ENCODE measurements at places on chromosomes 5 and 9. TPM values are rescaled to one million over a fixed set of nuclear protein-coding genes. Genes with fewer than 3 reads are reported as not detected.

TNFSF8 gene
- 2.3 TPM for total RNA-seq

DNA sequence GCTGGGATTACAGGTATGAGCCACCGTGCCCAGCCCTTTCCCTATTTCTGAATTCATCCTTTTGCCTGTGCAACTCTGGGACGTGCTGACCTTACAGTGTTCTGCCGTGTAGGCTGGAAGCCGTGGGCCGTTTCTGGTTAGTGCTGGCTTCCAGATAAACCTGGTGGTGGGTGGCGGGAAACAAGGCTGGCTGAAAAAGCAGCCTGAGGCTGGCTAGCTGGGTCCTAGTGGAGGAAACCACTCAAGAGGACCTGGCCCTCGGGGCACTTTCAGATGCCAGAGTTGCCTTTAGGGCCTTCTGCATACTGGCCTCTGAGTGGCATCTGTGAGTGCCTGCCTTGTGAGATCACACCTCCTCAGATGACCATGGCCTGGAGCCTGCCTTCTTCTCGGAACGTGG, 26.9 kb downstream of the GALNT12 start:
- no peaks in the 10 kb centered on the region for H3K36me3 ChIP-seq
- peaks cover 5% of the 10 kb centered on the region for H3K4me1 ChIP-seq
- no peak overlapping the region for H3K27ac ChIP-seq

- no peaks in the 10 kb centered on the region for H3K36me3 ChIP-seq
- H3K27me3 ChIP-seq = no peaks in the 10 kb centered on the region
- no peak for DNase-seq
- H3K4me3 ChIP-seq = no peak overlapping the region
Observed at GRCh38 chr5:86526811-86527348, 90.9 kb upstream of the COX7C start.

DNA sequence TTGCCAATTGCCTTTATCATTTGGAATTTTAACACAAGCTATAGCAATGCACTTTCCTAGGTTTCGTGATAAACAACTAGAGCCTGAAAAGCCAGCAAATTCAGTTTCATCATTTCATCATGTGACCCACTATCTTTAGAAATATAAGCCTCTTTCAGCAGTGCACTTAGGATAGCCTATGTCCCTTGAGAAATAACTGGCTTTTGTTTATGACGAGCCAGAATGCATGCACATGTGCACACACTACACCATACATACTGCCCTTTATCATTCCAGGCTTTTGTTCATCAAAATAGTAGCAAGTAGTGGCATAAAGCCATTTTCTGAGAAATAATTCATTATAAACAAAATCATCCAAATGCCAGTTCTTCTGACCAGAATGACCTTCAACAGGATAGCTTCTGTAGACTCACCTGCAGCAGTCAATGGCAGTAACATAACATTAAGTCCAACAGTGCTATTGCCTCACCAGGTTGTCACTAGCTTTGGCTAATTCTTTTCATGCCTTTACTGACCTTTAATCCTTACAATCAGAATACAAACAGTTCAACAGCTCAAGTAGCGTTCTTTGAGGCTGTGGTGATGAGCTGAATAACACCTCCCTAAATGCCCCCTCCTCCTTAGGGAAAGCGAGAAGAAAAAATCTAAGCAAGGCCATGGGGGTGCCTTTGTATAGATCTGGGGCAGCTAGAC, 132.3 kb upstream of the SMARCA2 start:
- H3K4me3 ChIP-seq = no peak overlapping the region
- no peaks in the 10 kb centered on the region for H3K27me3 ChIP-seq
- no peaks in the 10 kb centered on the region for H3K4me1 ChIP-seq
- H3K36me3 ChIP-seq = no peaks in the 10 kb centered on the region

LCN15 gene
- total RNA-seq = not detected

DNA sequence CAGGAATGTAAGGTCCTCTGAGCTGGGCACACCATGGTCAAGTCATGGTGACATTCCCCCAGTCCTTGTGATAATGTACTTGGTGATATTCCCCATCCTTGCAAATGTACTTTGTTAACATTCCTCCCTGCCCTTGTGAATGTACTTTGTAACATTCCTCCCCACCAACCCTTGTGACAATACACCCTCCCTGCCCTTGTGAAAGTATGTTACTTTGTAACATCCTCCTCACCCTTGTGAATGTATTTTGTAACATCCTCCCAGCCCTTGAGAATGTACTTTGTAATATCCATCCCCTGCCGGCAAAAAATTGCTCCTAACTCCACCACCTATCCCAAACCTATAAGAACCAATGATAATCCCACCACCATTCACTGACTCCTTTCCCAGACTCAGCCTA, 53.3 kb downstream of the RAPGEF6 start:
- no peak overlapping the region for H3K27ac ChIP-seq
- no peak for DNase-seq
- no peaks in the 10 kb centered on the region for H3K27me3 ChIP-seq
- no peaks in the 10 kb centered on the region for H3K36me3 ChIP-seq

DNA sequence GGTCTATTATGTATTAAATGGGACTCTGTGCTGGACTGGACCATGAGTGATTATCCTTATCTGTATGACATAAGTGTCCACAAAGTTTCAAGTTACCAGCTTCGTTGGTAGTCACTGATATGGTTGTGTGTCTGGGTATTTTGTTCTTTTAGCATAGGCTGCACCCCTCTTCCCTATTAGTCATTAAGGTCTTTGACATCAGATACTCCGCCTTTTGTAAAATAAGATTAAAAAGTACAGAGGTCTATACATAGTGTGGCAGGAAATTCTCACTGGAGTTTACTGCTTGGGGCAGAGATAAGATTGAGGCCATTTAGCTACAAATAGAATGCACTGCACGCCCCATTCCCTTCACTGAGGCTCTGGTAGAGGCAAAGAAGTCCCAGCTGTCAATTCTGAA, 99.4 kb downstream of the TMEM215 start:
- no peaks in the 10 kb centered on the region for H3K36me3 ChIP-seq
- H3K27me3 ChIP-seq = no peaks in the 10 kb centered on the region
- no peak for DNase-seq
- no peak overlapping the region for H3K4me3 ChIP-seq
- no peaks in the 10 kb centered on the region for H3K4me1 ChIP-seq

DNA sequence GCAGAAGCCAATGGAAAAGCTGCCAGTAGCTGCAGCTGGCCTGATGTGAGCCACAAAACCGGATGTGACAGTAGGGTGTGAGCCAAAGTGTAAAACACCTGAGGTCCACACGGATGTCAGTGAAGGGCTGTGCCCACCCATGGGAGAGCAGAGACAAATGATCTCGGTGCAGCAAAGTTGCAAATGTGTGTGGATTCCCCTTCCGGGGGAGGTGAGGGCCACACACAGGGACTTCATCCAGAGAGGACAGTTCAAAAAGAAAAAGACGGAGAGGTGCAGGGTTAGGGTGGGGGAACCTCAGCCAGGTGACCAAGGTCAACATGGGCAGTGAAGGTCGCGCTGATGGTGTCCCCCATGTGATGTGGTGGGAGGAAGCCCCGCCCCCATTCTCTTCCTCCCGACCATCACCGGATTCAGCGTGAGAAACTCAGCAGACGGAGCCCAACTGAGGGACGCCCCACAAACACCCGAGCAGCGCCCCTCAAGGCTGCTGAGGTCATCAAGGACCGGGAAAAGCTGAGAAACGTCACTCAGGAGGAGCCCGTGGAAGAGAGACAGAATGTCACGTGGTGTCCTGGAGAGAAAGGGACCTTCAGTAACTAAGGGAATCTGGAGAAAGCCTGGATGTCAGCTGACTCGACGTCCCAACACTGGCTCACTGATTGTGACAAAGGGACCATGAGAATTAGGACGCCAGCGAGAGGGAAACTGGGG, 11.4 kb upstream of the PTGDS start:
- no peaks in the 10 kb centered on the region for H3K27me3 ChIP-seq
- H3K36me3 ChIP-seq = no peaks in the 10 kb centered on the region
- H3K27ac ChIP-seq = no peak overlapping the region
- peak; percentile 62 for DNase-seq
- H3K4me1 ChIP-seq = no peaks in the 10 kb centered on the region
- peak overlapping the region; percentile 28 for H3K4me3 ChIP-seq

NACC2 gene
- 36.4 TPM for total RNA-seq

GRCh38 chr5:124371111-124371706, 375.2 kb downstream of the ZNF608 start:
- no peaks in the 10 kb centered on the region for H3K36me3 ChIP-seq
- H3K27ac ChIP-seq = no peak overlapping the region
- no peak for DNase-seq
- no peak overlapping the region for H3K4me3 ChIP-seq
- peaks cover 13% of the 10 kb centered on the region for H3K4me1 ChIP-seq
- no peaks in the 10 kb centered on the region for H3K27me3 ChIP-seq

GFI1B gene
- not detected for total RNA-seq

GRCh38 chr5:133291524-133291923, 239.7 kb downstream of the HSPA4 start:
- no peaks in the 10 kb centered on the region for H3K4me1 ChIP-seq
- no peaks in the 10 kb centered on the region for H3K27me3 ChIP-seq
- H3K4me3 ChIP-seq = no peak overlapping the region
- no peak for DNase-seq

Measured in adrenal gland (tissue), 19 donors.